ENCODE measurements at places on chromosomes 2 and 18.

GRCh38 chr2:86512034-86512433 is 51.2 kb downstream of the CHMP3 start:
- DNase-seq = no peak

- no peak for DNase-seq
Observed at GRCh38 chr2:55618025-55618274, 528 bp upstream of the PPP4R3B start.

DNA sequence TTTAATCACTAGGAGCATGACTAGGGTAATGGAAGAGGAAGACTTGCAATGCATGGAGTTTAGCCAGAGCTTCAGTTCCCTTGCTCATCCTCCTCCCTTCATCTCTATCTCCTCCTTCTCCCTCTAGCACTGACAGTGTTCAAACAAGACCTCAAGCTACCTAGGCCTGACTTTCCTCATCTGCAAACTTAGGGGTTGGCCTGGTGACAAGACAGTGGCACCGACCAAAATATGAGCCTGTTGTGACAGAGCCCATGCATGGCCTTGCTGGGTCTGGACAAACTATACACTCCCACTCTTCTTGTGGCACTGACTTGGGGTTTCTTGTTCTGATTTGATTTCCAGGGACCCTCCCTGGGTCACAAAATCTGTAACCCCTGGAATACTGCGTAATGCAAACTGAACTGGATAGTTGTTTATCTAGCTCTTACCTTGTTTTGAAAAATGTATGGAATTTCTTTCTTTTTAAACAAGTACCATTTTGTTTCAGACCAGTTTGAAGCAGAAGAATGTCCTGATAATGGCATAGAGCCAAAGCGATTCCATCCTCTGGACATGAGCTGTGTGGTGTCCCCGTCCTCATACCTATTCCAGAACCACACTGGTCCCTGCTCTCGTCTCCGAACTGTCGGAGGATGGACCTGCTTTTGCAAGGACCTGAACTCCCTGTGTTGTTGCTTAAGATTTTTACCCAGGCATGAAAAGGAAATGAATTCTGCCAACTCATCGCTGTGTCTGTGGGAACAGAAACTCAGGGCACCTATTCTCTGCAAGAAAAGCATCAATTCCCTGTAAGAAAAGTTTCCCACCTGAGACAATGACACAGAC is 33.4 kb upstream of the PPP4R1 start:
- no peak for DNase-seq

GRCh38 chr2:54629914-54630857 is 93.3 kb upstream of the EML6 start:
- no peak for DNase-seq

DNA sequence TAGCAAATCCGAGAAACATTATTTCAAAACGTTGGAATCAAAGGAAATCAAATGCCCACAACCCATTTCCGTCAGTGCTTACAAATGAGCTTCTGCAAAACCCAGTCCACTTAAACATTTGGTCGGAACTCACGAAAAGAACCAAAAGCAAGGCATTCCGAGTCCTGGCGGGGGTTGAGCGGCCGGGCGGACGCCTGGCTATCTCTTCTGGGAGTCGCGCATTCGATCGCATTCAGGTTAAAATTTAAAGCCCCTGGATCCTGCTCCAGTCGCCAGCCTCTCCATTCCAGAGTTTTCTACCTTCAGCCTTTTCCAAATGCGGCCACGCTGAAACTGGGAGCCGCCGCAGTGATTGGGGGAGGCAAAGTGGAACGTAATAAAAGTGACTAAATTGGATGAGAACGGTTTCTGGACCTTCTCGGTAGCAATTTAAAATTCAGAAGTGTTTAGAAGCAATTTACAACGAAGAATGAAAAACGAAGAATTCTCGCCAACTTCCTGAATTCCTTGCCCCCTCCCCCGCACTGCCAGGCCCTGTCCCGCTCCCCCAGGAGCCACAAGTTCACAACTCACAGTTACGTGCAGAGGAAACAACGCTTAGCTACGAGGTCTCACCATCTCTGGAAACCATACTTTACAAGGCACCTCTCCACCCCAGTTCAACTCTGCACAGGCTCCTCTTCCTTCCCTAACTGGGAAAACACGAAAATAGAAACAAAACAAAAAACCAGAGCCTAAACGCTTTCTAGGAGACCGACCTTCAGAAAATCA is 1.7 kb upstream of the GATA6 start:
- DNase-seq = no peak

Measured in T-helper 22 cell (primary cell).